GM20000 (cell line): ENCODE measurements at places on chromosomes 6 and 20.
A peak's percentile ranks its signal among the peaks of the same experiment; 100 is the strongest.

- DNase-seq, result no peak
These were observed 50.2 kb downstream of the NCOA3 start for GRCh38 chr20:47551841-47552240.

DNA sequence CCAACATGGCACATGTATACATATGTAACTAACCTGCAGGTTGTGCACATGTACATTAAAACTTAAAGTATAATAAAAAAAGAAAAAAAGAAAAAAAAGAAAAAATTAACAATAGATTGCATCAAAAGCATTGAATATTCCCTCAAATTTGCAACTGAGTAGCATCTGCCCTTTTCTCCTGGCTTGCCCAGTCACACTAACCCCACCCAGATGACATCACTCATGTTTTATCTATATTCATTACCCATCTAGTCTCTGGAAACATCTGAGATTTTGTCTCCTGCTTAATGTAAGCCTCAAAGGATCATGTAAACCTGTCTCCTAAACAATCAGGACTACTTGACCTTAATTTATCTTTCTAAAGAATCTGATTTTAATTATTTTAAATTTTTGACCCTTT, 706.8 kb downstream of the CD109 start:
- no peak for DNase-seq

GRCh38 chr20:36754656-36755222, 8.8 kb upstream of the NDRG3 start:
- DNase-seq, result peak; percentile 56

DNA sequence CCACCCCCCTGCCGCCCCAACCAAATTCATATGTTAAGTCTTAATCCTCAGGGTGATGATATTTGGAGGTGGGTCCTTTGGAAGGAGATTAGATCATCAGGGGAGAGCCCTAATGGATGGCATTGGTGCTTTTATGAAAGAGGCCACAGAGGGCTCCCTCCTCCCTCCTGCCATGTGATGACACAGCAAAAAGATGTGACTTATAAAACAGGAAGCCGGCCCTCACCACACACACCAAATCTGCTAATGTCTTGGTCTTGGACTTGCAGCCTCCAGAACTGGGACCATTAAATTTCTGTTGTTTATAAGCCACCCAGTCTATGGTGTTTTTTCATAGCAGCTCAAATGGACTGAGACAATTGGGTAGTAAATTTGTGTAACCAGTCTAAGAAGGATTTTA, 176.3 kb downstream of the ADGRG6 start:
- no peak for DNase-seq

DNA sequence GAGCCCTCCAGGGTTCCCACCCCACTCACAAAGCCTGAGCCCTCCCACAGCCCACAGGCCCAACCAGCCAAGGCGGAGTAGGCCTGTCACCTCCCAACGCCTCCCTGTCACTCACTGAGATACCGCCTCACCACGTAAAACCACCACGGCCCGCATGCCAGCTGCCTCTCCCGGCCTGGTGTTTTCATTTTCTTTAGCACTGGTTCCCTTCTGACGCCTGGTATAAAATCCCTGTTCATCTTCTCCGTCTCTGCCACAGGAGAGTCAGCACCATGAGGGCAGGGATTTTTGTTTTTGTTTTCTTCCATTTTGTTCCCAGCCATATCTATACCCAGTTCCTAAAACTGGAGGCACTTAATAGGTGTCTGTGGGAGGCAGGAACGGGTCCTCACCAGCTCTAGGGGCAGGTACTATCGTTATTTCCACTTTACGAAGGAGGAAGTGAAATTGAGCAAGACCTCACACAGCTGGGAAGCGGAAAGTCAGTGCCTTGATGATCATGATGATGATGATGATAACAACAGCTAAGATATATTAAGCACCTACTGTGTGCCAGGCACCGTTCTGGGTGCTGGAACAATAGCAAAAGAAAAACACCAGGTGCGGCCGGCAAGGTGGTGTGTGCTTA, 58.6 kb downstream of the SNAI1 start:
- peak; percentile 55 for DNase-seq

DNA sequence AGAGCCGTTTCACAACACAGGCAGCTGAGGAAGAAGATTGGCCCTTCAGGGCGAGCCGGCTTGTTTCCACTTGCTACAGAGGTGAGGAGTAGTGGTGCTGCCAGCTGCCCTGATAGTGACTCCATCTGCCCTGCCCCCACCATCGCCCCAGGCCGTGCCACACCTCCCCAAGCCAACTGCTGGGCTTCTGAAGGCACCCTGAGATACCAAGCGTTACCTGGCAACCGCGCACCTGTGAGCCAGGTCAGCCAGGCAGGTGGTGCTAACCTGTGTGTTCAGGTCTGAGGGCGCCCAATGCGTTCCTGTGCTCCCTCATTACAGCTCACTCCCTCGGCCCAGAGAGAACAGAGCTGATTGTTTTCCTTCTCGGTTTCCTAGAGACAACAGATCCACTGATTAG, 299.1 kb upstream of the ID4 start:
- DNase-seq, result no peak

GRCh38 chr6:44542401-44543116, 155.1 kb downstream of the CDC5L start:
- no peak for DNase-seq

- no peak for DNase-seq
These were observed 56.5 kb downstream of the SCML4 start for GRCh38 chr6:107767637-107768036.

DNA sequence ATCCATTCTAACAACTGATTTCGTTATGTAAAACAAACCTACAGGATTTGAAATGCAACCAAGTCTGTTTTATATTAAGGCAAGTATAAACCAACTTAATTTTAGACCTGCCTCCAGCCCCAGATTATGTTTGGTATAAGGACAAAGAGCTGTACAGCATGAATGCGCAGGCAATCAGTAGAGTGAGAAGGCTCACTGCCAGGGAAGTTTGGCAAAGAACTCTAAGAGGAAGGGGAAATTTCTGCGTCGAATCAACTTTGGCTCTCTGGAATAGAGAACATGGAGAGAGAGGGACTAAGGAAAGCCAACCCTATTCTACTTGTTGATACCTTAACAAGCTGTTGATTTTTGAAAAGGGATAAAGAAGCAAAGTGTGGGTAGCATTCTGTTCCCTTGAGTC, 96.9 kb upstream of the FOXO3 start:
- DNase-seq, result no peak

GRCh38 chr6:33587529-33587928, 7.5 kb upstream of the BAK1 start:
- no peak for DNase-seq

DNA sequence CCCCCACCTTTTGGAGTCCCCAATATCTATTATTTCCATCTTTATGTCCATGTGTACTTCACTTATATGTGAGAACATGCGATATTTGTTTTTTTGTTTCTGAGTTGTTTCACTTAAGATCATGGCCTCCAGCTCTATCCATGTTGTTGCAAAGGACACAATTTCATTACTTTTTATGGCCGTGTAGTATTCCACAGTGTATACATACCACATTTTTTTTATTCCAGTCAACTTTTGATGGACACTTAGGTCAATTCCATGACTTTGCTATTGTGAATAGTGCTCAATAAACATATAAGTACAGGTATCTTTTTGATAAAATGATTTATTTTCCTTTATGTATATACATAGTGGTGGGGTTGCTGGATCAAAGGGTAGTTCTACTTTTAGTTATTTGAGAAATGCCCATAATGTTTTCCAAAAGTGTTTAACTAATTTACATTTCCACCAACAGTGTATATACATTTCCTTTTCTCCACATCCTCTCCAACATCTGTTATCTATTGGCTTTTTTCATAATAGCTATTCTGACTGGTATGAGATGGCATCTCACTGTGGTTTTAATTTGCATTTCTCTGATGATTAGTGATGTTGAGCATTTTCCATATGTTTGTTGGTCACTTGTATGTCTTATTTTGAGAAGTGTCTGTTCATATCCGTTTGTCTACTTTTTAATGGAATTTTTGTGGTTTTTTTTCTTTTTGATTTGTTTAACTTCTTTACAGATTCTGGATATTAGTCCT, 34.0 kb upstream of the COL10A1 start:
- no peak for DNase-seq

DNA sequence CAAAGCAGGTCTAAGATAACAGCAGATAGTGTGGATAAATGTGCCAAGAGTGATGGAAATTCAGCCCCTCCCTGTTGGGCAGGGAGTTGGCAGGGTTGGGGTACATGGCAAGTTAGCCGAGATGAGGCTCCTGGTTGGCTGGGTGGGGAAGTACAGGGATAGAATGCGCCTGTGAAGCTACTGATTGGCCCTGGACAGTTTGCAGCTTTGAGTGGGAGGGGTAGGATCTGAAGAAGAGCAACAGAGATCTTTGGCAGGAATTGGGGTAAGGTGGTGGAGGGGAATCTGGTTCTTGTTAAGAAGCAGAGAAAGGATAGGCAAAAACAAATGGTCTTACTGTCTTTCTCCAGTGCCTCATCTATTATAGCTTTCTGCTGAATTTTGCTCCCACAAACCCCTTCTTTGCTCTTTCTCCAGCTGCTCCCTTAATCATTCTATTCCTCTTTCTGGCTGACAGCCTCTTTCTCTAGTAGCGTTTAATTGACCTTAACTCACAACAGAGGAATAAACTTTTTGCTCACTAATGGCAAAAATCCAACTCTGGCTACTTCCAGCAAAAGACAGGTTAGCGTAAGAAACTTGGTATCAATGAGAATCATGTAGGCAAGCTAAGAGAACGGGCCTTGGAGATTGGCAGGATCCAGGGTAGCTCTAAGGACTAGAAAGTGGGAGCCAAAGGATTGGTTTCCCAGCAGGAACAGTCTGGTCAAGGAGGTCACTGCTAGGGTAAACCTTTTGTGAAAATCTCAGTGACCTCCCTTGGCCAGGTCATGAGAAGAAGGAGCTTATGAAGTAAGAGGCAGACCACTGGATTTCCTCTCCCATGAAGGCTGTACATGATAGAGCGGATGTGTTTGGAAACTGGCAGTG, 86.3 kb upstream of the CARMIL1 start:
- no peak for DNase-seq

- DNase-seq, result no peak
These were observed 35.5 kb upstream of the NCOA3 start for GRCh38 chr20:47466213-47466612.

DNA sequence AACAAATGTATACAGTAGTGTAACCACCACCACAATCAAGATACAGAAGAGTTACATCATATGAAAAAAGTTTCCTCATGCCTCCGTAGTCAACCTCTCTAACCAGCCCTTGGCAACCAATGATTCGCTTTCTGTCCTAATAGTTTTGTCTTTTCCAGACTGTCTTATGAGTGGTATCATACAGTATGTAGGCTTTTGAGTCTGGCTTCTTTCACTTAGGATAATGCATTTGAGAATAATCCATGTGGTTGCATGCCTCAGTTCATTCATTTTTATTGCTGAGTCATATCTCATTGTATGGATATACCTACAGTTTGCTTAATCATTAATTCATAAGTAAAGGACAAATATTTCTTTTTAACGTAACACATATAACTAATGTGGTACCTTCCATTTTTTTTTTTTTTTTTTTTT, 86.4 kb upstream of the RIPOR2 start:
- DNase-seq, result no peak

GRCh38 chr6:68158256-68158655, 476.8 kb upstream of the ADGRB3 start:
- DNase-seq, result peak; percentile 7

DNA sequence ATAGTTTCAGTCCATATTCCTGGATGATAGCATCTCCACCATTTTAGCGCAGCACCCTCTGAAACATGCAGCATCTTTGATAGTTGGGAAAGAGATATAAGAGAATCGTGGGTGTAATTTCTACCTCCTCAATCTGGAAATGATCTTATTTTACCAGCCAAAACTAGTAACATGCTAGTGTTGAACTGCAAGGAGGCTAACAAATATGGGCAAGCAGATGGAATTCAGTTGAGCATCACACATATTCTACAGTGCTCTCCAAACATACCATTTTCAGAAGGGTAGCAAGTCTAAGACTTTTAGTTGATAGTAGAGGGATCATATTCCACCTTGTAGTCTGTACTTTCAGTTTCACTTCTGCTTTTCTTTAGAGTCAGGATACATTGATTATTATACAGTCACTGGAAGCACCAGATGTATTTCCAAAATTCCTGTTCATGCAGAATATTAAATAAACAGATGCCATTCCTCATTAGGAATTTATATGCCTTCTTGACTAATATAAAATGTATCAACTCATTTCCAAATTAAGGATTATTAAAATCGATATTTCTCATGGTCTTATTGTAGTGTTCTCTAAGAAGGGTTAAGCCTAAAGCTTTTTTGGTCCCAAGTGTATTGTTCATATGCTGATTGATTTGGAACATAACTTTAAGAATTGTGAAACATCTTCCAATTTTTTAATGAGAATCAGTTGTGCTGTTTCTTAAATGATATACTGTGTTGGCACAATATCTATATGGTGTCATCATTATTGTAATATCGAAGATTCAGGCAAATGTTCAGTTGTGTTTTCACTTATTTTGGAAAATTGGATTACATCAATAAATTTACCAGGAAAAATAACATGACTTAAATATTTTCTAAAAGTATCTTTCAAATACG, 362.0 kb downstream of the CENPW start:
- DNase-seq, result no peak

DNA sequence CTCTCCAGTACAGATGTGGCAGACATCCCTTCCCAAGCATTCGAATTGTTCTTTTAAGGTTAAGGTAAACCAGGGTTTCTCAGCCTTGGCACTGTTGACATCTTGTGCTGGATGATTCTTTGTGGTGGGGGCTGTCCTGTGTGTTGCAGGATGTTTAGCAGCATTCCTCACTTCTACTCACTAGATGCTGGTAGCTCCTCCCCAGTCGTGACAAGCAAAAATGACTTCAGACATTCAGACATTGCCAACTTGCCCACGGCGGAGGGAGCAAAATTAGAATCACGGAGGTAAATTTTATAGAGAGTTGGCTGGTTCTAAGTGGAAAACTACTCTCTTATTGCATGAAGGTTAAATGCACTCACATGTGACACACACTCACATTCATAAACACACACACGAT, 188.7 kb downstream of the GMPR start:
- DNase-seq, result no peak

GRCh38 chr6:57013521-57013926, 33.0 kb upstream of the KIAA1586 start:
- no peak for DNase-seq

DNA sequence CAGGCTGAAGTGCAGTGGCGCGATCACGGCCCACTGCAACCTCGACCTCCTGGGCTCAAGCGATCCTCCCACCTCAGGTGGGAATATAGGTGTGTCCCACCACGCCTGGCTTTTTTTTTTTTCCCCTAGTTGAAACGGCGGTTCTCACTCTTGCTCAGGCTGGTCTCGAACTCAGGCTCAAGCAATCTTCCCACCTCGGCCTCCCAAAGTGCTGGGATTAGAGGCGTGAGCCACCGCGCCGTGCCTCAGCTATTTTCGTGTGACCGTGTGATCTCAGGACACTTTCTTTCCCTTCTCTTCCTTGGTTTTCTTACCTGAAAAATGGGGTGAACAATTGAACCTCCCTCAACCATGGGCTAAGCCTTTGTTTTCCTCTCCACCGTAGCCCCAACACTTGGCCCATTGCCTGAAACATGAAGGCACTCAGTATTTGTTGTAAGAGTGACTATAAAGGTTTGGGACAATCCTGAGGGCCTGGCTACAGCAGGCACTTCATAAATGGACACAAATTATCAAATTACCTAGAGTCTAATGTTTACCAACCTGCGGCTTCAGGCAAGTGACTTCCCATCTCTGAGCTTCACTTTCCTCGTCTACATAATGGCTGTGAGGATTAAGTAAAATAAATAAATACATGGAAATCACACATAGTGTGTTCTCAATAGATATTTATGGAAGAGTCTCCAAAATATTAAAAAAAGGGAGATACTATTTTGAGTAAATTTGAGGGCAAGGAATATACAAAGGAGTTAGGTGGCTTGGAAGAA, 31.4 kb upstream of the ID1 start:
- DNase-seq, result no peak
